Brain (organoid and tissue), 16 donors: ENCODE measurements at places on chromosomes 3 and 15.
A peak's percentile ranks its signal among the peaks of the same experiment; 100 is the strongest.

DNA sequence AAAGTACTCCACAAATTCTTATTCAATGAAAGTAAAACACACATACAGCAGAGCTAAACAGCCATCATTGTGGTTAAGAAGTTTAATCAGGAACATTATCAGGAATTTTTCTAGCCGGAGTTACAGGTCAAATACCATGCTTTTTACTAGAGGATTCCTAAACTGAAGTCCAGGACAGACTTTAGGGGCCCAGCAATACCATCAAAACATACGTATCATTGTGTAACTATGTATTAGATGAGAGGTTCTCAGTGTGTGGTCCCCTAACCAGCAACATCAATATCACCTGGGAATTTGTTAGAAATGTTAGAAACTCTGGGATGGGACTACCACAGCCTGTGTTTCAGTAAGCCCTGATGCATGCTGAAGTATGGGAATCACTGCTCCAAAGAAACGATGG, 404.2 kb upstream of the IL12A start:
- no peak for DNase-seq

- peak; percentile 74 for DNase-seq
Observed at GRCh38 chr3:147297761-147298350, 108.5 kb downstream of the ZIC4 start.

DNA sequence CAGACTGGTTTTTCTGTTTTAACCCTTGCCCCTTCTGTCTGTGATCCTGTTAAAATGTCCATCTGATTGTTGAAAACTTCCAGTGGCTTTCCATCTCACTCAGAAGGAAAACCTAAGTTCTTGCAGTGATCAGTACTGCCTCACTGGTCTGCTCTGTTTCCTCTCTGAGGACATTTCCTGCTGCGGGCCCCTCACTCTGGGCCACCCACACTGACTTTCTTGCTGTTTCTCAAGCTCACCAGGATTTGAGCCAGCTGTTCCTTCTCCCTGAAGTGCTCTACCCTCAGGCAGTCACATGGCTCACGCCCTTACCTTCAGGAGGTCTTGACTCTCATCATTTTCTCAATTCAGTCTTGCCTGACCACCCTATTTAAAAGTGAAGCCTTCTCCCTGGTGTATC, 1.8 kb downstream of the GRK7 start:
- DNase-seq = no peak

DNA sequence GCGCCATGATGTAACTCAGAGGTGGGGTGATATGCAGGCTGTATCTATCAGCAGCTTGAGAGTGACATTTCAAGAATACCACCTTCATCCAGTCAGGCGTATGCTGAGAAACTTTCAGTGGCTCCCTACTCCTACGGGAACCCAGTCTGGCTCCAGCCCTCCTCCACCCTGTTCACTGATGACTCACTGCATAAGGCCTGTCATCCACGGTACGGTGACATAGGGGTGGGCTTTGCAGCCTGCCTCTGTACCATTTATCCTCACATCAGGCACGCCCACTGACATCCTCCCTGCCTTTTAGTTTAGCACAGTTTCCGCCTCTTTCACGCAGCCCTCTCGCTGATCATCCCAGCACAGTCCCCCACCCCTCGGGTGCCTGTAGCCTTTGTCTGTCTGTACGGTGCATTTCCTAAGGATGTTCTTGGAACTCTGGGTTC, 11.7 kb downstream of the PXYLP1 start:
- no peak for DNase-seq

- DNase-seq = no peak
Observed at GRCh38 chr3:152360302-152360701, 91.6 kb downstream of the MBNL1 start.

GRCh38 chr15:91790836-91791235, 62.7 kb upstream of the SLCO3A1 start:
- no peak for DNase-seq

- no peak for DNase-seq
Observed at GRCh38 chr15:98063315-98063714, 102.8 kb downstream of the ARRDC4 start.

DNA sequence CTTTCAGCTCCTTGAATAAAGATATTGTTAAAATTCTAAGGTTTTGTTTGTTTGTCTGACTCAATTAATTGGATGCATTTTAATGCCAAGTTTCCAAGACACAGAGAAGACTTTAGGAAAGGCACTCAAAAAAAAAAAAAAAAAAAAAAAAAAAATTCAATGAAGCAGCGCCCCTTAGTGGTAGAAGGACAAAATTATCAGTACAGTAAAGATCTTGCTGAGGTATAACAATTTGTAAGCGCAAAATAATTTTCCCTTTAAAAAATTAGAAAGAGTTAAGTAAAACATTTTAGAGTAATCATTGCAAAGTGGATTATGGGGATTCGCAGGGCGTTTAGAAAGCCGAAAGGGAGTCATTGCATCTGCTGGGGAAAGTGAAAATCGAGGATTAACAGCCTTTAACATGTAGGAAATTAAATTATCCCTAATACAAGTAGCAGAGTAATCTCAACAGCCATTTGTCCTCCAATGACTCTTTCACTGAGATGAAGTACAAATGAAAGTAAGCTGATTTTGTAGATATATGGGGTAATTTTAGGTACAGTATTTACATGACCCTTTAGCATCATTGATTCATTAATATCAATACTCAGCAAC, 5.8 kb upstream of the DIS3L start:
- DNase-seq = peak; percentile 49
